ENCODE measurements at places on chromosomes 16 and 17. TPM values are rescaled to one million over a fixed set of nuclear protein-coding genes. Genes with fewer than 3 reads are reported as not detected.

DNA sequence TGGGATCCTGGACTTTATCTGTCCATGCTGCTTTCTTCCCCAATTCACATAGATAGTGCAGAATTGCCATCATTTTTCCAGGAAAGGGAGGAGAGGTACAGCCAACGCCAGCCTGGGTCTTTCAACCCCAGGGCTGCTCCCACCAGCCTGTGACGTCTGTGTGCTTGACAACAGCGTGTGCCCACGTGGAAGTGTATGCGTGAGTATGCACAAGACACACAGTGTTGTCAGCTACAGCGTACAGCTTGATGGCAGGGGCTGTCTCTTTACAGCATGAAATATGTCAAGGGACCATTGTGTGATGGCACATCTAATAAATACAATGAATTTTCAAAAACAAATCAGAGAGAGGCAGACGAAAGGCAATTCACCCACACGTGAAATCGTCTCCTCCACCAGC is 62.3 kb downstream of the GSG1L start:
- no peak overlapping the region for H3K27ac ChIP-seq
- H3K27me3 ChIP-seq: no peaks in the 10 kb centered on the region
- no peak overlapping the region for H3K4me3 ChIP-seq
- no peak for DNase-seq
- no peaks in the 10 kb centered on the region for H3K4me1 ChIP-seq

DNA sequence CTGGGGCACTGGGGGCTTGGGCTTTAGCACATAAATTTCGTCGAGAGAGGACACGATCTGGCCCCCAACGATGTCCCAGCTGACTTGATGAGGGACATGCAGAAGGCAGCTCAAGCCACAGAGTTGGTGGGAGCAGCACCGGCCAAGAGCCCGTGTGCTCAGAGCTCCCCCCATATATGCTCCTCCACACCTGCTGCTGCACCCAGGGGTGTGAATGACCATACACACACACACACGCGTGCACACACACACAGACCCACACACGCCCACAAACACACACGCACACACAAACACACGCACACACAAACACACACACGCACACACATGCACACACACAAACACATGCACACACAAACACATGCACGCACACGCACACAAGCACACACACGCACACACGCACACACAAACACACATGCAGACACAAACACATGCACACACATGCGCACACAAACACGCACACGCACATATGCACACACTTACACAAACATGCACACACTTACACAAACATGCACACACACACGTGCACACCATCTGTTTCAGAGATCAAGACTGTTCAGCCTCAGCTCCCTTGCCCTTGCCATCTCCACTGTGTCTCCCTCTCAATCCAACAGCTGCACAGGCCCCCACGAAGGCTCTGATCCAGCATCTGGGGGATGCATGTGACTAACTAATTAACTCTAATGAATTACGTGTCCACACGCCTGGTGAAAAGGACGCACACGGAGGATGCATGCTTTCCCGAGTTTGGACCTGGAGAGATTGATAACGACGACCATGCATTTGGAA is 85.6 kb upstream of the TNRC6C start:
- no peaks in the 10 kb centered on the region for H3K27me3 ChIP-seq
- no peak overlapping the region for H3K27ac ChIP-seq
- H3K4me1 ChIP-seq: no peaks in the 10 kb centered on the region
- H3K36me3 ChIP-seq: no peaks in the 10 kb centered on the region
- no peak overlapping the region for H3K4me3 ChIP-seq

- no peak overlapping the region for H3K4me3 ChIP-seq
- no peaks in the 10 kb centered on the region for H3K4me1 ChIP-seq
- no peak overlapping the region for H3K27ac ChIP-seq
- no peaks in the 10 kb centered on the region for H3K27me3 ChIP-seq
Measured at GRCh38 chr17:63947711-63948330, 15.7 kb upstream of the CD79B start.

SSTR5 gene
- 0.32 TPM for total RNA-seq

UMOD gene
- 1.3 TPM for total RNA-seq

KIF2B gene
- not detected for total RNA-seq

TBC1D3 gene
- not detected for total RNA-seq

TEX14 gene
- 0.28 TPM for total RNA-seq

ABCA3 gene
- total RNA-seq: 16.3 TPM

MYH1 gene
- total RNA-seq: not detected

ACSM2B gene
- total RNA-seq: 0.56 TPM
